ENCODE measurements at places on chromosomes 3 and 15. TPM values are rescaled to one million over a fixed set of nuclear protein-coding genes. Genes with fewer than 3 reads are reported as not detected.

DNA sequence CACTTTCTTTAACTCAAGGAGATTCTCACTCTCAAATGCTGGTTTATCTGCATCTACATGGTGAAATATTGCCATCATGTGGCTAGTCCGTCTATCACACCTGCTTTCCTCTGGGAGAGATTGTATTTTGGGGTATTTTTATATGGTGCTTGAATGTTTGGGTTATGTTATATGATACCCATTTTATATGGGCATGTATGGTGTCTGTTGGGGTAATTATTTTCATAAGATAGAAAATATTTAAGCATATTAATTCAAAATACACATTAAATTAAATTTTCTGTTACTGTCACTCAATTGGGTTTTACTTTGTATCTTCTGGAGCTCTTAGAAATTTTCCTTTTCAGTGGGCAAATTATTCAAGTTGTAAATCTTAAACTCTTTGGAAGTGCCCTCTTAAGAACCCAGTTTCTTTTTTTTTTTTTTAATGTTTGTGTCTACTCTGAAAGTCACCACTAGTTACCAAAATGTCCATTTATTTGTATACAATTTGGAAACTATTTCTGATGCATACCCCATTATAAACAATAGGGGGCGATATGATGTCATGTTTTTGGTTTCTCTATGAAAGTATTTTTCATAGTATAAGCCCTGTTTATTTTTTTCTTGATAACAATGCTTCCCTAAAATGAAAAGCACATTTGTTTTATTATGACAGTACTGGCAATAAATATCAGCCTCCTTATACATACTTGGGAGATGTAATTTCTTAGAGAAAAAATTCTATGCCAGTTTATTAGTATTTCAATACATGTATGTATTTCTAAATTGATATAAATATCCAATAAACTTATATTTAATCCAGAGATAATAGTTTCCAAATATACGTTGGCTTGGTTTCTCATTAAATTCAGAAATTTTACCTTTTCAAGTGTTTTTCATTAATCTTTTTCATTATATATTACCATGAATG is 36.1 kb upstream of the PLSCR5 start:
- H3K36me3 ChIP-seq = no peaks in the 10 kb centered on the region
- H3K27me3 ChIP-seq = no peaks in the 10 kb centered on the region
- H3K27ac ChIP-seq = no peak overlapping the region
- peak; percentile 37 for DNase-seq

EPHA3 gene
- total RNA-seq = 0.18 TPM

GRCh38 chr15:29410338-29410737 is 140.7 kb upstream of the NSMCE3 start:
- H3K27ac ChIP-seq = no peak overlapping the region
- H3K36me3 ChIP-seq = no peaks in the 10 kb centered on the region
- no peaks in the 10 kb centered on the region for H3K4me1 ChIP-seq
- H3K4me3 ChIP-seq = no peak overlapping the region
- DNase-seq = peak; percentile 10

GRCh38 chr3:174620855-174621472 is 238.2 kb upstream of the NAALADL2 start:
- H3K4me3 ChIP-seq = no peak overlapping the region
- H3K27me3 ChIP-seq = no peaks in the 10 kb centered on the region
- DNase-seq = no peak
- H3K4me1 ChIP-seq = 0 out of 2 replicates have a peak, but pooled peaks cover 2% of the 10 kb centered on the region
- H3K36me3 ChIP-seq = no peaks in the 10 kb centered on the region

- H3K4me3 ChIP-seq = no peak overlapping the region
- peak; percentile 91 for DNase-seq
- peaks cover 5% of the 10 kb centered on the region for H3K4me1 ChIP-seq
- H3K36me3 ChIP-seq = no peaks in the 10 kb centered on the region
- no peaks in the 10 kb centered on the region for H3K27me3 ChIP-seq
- H3K27ac ChIP-seq = no peak overlapping the region
Observed at GRCh38 chr3:122497425-122497824, 17.3 kb downstream of the KPNA1 start.

GRCh38 chr3:173681188-173681678 is 283.7 kb downstream of the NLGN1 start:
- DNase-seq = no peak
- no peaks in the 10 kb centered on the region for H3K36me3 ChIP-seq
- no peak overlapping the region for H3K27ac ChIP-seq
- no peaks in the 10 kb centered on the region for H3K27me3 ChIP-seq
- no peak overlapping the region for H3K4me3 ChIP-seq

TRPM1 gene
- 0.28 TPM for total RNA-seq

DNA sequence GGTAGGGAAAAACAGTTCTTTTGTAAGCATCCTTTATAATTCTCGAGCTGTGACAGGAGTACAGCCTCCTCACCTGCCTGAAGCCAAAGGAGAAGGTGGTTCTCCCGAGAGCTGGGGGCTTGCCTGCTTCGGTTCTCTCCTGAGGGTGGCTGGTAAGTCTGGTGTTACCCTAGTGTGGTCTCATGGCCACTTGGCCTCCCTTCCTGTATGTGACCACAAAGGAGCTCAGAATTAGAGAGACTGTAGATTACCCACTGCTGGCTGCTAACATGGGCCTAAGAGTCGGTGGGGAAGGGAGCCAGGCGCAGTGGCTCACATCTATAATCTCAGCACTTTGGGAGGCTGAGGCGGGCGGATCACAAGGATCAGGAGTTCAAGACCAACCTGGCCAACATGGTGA is 12.6 kb downstream of the PDHB start:
- H3K27ac ChIP-seq = no peak overlapping the region
- DNase-seq = no peak
- no peaks in the 10 kb centered on the region for H3K27me3 ChIP-seq
- no peak overlapping the region for H3K4me3 ChIP-seq
- H3K4me1 ChIP-seq = peaks cover 2% of the 10 kb centered on the region
- peaks cover 45% of the 10 kb centered on the region for H3K36me3 ChIP-seq

DNA sequence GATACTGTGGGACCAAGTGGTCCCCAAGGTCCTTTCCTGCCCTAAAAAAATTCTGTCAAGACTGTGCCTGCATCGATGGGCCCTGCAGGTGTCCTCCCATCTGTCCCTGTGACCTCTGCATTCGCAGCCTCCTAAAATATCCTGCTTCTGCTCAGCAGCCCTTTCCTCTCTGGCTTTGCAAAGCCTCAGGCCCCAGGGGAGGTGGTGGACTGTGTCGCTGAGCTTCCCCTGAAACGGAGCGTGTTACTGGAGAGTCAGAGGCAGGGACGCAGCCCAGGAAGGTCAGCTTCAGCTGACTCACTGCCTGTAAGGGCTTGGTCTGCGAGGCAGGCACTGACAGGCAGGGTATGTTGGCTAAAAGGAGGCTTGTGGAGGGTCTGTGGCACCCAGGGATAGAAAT is 110.0 kb downstream of the RAB11A start:
- H3K27ac ChIP-seq = no peak overlapping the region
- no peak overlapping the region for H3K4me3 ChIP-seq
- H3K36me3 ChIP-seq = no peaks in the 10 kb centered on the region
- no peaks in the 10 kb centered on the region for H3K4me1 ChIP-seq

DNA sequence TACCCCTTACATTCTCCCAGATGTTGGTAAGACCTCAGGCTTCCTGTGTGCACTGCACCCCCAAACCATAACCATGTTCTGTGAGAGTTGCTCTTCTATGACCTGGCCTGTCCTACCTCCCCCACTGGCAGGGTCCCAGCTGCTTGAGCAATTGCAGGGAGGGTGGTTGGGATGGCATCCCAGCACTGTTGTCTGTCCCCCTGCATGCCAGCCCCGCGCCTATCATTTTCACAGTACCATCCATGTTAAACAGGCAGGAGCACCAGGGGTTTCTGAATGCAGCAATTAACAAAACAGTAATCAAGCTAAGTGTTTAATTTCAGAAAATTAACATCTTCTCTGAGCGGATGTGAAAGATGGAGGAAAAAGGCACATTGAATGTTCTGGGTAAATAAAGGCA is 345.5 kb downstream of the EPHB1 start:
- no peaks in the 10 kb centered on the region for H3K36me3 ChIP-seq
- H3K4me1 ChIP-seq = no peaks in the 10 kb centered on the region
- no peak for DNase-seq
- no peak overlapping the region for H3K27ac ChIP-seq
- no peaks in the 10 kb centered on the region for H3K27me3 ChIP-seq
- H3K4me3 ChIP-seq = no peak overlapping the region

DNA sequence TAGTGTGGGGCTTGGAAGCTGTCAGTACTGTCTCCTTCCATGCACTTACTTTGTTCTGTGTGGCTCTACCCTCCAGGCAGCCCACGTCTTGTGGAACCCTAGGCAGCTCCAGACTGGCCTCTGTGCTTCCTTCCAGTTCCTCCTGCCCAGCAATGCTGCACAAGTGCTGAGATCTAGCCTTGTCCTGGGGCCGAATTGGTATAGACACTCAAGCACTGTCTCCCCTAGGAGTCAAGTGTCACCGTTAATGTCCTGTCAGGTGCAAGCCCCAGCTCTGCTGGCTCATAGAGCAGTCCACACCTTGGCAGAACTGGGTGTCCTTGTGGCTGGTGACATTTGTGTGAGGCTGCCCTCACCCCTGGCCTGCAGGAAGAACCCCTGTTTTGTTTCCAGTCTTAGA is 130.1 kb downstream of the EEFSEC start:
- no peak overlapping the region for H3K4me3 ChIP-seq
- no peak overlapping the region for H3K27ac ChIP-seq
- no peaks in the 10 kb centered on the region for H3K36me3 ChIP-seq

SLC22A13 gene
- total RNA-seq = under 0.01 TPM

NR1I2 gene
- not detected for total RNA-seq

- H3K36me3 ChIP-seq = no peaks in the 10 kb centered on the region
- H3K27me3 ChIP-seq = peaks cover 3% of the 10 kb centered on the region
- H3K4me3 ChIP-seq = no peak overlapping the region
- H3K27ac ChIP-seq = no peak overlapping the region
- DNase-seq = no peak
- peaks cover 20% of the 10 kb centered on the region for H3K4me1 ChIP-seq
Observed at GRCh38 chr3:46665763-46666452, 27.6 kb downstream of the ALS2CL start.

GOLGA8G gene
- not detected for total RNA-seq

CPLX3 gene
- total RNA-seq = not detected

DNA sequence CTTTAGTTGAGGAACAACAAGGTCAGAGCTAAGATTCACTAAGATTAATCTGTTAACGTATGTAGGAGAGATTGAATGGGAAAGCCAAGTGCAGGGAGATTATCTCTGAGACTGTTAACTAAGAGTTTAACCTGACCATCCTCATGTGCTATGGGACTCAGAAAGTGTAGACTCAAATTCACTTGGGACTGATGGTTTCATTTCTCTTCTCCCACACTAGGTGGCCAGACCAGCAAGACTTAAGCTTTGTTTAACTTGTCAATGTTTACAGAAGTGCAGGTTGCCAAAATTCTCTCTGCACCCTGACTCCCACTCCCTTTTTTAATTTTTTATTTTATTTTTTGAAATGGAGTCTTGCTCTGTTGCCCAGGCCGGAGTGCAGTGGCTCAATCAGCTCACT is 6.3 kb upstream of the HEXA start:
- H3K27ac ChIP-seq = no peak overlapping the region
- H3K36me3 ChIP-seq = no peaks in the 10 kb centered on the region
- no peaks in the 10 kb centered on the region for H3K4me1 ChIP-seq

DNA sequence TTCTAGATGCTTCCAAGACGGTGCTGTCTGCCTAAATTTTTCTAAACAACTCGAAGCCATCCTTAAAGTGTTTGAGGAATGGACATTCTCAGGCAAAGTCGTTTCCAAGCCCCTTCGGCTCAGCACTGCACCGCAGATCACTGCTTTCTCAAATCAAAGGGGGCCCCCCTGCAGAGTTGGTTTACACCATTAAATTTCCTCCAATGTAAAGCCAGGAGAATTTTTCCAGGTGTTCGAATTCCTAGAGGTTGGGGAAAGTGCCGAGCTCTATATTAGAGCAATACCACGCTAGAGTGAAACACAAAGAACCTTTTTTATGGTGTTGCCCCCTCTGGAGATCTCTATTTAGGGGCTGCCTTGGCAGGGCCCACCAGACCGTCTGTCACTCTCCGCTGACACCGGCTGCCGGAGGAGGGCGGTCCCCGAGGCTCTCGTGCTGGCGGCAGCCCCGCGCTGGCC is 277.9 kb upstream of the NR2F2 start:
- H3K4me3 ChIP-seq = no peak overlapping the region
- H3K27ac ChIP-seq = no peak overlapping the region
- H3K27me3 ChIP-seq = no peaks in the 10 kb centered on the region
- H3K4me1 ChIP-seq = no peaks in the 10 kb centered on the region
- no peak for DNase-seq

DNA sequence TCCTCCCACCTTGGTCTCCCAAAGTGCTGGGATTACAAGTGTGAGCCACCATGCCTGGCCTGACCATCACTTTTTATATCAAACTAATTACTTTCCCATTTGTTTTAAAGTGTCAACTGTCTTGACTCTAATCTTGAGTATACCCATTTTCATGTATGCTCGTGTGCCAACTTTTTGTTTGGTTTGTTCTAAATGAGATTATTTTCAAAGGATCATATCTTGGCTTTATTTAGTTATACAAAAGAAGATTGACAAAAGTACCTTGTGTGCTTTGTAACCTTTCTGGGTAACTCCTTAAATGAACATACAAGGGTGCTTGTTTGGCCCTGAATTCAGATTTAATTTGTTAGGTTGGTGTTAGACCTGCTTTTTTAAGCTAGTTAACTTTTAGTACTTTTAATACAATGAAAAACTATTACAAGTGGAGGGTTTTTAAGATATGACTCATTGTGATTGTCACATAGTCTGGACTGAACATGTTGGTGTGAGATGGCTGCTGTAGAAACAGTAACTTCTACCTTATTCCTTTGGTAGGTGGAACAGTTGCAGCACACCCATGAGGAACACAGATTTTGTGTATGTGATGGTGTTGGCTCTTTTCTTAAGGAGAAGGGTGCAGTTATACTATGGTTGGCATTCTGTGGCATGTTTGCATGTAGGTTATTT is 10.7 kb downstream of the KIF23 start:
- peak; percentile 38 for DNase-seq
- no peak overlapping the region for H3K27ac ChIP-seq
- peaks cover 9% of the 10 kb centered on the region for H3K36me3 ChIP-seq
- peaks cover 3% of the 10 kb centered on the region for H3K4me1 ChIP-seq
- no peaks in the 10 kb centered on the region for H3K27me3 ChIP-seq

DNA sequence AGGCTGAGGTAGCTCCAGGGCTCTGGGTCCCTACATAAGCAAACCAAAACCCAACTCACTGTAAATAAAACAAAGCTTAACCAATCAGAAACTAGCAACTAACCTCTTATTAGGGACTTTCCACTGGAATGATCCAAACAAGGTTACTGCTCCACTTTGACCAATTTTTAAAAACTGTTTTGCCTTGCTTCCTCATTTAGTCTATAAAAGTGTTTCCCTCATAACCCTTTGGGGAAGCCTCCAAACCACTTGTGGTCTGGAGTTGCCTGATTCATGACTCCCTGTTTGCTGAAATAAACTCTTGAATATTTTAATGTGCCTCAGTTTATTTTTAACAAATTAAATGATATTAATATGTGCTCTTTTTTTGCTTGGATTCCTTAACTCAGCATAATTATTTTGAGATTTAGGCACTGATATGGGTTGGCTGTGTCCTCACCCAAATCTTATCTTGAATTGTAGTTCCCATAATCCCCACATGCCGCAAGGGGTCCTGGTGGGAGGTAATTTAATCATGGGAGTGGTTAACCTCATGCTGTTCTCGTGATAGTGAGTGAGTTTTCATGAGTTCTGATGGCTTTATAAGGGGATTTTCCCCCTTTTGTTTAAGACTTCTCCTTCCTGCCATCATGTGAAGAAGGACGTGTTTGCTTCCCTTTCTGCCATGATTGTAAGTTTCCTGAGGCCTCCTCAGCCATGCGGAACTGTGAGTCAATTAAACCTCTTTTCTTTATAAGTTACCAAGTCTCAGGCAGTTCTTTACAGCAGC is 90.6 kb downstream of the CD200R1L start:
- H3K36me3 ChIP-seq = no peaks in the 10 kb centered on the region
- no peaks in the 10 kb centered on the region for H3K4me1 ChIP-seq

Measured in IMR-90 (cell line).